ENCODE measurements at places on chromosomes 6 and 20. TPM values are rescaled to one million over a fixed set of nuclear protein-coding genes. Genes with fewer than 3 reads are reported as not detected.

The GNMT gene
- 1.2 TPM for total RNA-seq

DNA sequence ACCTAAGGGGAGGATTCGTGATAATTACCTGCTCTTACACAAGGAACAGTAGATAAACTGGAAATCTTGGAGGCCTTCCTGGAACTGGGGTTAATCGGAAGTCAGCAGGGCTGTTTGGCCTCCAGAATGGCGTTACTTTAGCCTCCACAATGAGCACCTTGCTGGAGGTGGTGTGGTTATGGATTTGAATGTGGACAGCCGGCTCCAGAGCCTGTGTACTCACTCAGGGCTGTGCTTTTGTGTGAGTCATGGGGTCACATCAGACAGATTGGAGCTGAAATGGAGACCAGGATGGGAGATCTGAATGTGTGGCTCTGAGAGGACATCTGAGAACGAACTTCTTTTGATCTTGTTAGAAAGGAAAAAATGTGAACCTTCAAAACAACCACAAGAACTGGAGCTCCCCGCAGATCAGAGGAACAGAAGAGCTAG is 30.4 kb downstream of the IGF2R start:
- no peak for DNase-seq

The KCNQ5 gene
- total RNA-seq: 2.5 TPM

The GTSF1L gene
- total RNA-seq: not detected

GRCh38 chr6:111888928-111889695 is 15.9 kb upstream of the FYN start:
- DNase-seq: no peak

DNA sequence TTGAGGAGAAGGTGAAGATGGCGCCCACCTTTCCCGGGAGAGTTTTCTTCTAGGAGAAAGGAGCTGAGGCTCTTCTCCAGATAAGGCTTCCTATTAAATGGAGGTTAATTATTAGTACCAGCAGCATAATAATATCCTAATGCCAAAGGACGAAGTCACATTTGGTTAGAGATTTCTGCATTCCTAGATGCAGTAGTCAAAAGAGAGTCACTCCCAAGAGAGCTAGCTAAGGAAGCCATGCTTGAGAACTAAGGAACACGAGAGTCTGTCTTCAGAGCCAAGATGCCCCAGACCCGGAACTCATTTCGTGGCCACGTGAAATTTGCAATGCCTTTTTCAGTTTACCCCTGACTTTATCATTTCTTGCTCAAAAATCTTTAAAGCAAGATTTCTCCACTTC is 132.7 kb downstream of the TSHZ2 start:
- DNase-seq: no peak

- DNase-seq: peak; percentile 77
Measured at GRCh38 chr6:53335224-53335994, 13.3 kb downstream of the ELOVL5 start.

DNA sequence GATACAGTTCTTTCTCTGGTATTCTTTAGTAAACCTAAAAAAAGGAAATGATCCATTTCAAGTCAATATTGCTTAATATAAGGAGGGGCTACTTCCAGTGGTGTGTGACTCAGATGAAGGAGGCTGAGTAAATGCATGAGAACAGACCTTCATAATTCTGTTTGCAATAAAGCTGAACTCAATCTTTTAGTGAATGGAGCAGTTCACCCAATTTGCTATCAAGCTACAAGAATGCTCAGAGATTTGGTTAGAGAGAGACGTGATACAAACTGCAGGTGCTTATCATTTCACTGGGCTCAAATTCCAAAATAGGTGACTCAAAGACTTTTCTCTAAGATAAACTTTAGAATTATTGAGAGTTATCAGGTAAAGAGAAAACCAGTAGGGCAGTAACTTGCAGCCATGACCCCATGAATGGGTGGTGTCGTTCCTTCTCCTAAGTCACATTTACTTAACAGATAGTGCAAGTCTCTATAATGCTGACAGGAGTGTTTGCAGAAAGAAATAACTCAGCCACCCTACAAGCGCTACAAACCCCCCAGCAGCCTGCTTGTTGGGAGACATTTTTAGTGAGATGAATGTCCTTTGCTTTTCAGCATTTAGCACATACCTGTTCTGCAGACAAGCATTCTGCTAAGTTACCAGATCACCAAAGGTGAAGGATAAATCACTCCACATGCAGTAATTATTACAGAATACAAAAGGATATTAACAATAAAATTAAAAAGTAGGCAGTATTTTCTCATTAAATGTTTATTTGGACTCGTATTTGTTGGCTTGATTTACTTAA is 16.4 kb upstream of the BLOC1S5 start:
- no peak for DNase-seq

GRCh38 chr6:35601331-35602132 is 87.2 kb downstream of the FKBP5 start:
- peak; percentile 58 for DNase-seq

The GRM1 gene
- total RNA-seq: not detected

DNA sequence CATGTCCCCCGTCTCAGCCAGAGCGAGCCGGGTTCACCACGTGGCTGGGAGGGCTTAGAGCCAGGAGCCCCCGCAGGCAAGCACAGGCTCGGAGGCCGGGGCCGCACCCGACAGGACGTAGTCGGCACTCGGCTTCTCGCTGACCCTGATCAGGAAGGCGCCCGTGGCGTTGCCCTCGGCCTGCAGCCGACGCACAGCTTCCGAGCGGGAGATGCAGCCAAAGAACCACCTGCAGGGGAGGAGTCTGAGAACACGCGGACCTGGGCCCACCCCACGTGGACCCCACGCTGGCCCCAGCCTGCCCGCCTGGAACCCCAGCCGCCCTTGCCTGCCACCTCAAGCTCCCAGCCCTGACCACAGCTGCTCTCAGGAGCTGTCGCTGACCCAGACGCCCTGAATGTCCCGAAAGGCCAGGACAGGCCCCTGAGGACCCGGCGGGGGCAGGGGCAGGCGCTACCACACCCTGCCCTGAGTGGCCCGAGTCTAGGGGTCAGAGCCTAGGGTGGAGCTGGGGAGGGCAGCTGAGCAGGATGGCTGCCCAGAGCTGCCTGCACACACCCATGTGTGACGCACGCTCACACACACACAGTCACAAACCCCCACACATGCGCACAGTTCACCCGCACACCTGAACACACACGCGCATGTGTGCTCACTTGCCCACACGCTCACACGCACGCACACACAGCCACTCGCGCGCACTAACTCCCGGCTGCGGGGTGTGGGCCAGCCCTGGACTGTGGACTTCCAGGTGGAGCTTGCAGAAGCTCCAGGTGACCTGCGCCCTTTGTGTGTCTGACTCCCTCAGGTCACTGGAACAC is 2.1 kb downstream of the PTK6 start:
- no peak for DNase-seq

All from CD4-positive, alpha-beta T cell (primary cell).